ENCODE measurements at places on chromosomes 1 and 21.

DNA sequence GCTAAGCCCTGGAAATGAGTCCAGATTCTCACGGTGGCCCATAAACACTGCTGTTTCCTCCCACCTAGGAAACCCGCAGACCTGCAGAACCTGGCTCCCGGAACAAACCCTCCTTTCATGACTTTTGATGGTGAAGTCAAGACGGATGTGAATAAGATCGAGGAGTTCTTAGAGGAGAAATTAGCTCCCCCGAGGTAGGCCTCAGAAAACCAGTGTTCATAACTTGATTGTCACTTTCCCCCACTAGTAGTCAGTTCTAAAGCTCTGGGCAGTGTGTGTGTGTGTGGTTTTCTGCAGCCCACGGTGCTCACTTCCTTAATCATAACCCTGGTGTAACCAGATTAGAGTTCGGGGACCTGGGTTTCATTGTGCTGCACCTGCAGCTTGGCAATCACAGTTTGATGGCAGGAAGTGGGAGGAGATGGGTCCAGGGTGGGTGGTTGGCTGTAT is 39.1 kb downstream of the CLIC6 start:
- no peak for DNase-seq

DNA sequence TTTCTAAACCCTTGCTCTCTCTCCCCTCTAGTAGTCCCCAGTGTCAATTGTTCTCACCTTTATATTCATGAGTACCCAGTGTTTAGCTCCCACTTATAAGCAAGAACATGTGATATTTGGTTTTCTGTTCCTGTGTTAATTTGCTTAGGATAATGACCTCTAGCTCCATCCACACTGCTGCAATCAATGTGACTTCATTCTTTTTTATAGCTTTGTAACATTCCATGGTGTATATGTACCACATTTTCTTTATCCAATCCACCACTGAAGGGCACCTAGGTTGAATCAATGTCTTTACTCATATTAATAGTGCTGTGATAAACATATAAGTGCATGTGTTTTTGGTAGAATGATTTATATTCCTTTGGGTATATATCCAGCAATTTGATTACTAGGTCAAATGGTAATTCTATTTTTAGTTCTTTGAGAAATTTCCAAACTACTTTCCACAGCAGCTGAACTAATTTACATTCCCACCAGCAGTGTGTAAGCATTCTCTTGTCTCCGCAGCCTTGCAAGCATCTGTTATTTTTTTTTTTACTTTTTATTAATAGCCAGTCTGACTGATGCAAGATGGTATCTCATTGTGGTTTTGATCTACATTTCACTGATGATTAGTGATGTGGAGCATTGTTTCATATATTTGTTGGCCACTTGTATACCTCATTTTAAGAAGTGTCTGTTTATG is 277.8 kb downstream of the LTN1 start:
- DNase-seq: no peak

GRCh38 chr1:225470211-225471108 is 42.6 kb upstream of the LBR start:
- DNase-seq: no peak

- no peak for DNase-seq
Observed at GRCh38 chr1:56414728-56415224, 164.6 kb downstream of the PLPP3 start.

- no peak for DNase-seq
Observed at GRCh38 chr1:85289207-85289847, 12.9 kb upstream of the BCL10 start.

DNA sequence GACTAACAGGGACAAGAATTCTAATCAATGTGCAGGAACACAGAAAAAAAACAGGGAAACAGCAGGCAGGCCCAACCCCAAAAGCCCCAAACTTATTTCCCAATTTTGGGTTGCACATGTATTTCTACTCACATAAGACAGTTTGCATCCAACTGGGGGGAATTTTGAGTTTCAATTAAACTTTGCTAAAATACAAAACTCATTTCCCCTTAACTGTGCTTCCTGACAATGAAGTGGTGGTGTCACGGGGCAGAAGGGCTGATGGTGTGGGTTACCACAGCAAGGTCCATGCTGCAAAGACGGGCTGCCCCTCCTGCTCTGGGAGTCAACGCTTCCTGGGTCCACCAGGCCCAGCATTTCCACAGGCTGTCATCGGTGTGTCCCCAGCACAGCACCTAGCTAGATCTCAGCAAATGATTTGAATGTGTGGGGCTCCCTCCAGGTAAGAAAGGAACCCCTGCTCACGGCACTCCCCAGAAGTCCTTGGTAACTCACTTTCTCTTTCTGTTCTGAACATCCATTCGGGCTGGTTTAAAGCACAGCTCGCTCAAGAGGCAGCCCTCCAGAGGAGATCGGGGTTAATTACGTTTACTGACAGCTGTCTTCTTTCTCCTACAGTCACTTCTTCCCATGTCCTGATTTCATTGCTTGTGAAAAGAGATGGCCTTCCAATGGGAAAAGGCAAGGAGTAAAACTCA is 27.4 kb downstream of the HIVEP3 start:
- DNase-seq: no peak

Measured in ELF-1 (cell line).